Stimulated activated CD8-positive, alpha-beta memory T cell treated with anti-CD3 and anti-CD28 coated beads, Interleukin-15, amount 100 ng/mL, for 24 hours (primary cell): ENCODE measurements at places on chromosomes 1 and 21.

- DNase-seq, result no peak
Observed at GRCh38 chr1:47507881-47508701, 70.2 kb downstream of the FOXD2 start.

GRCh38 chr1:58436615-58437297 is 109.8 kb downstream of the OMA1 start:
- DNase-seq, result no peak

DNA sequence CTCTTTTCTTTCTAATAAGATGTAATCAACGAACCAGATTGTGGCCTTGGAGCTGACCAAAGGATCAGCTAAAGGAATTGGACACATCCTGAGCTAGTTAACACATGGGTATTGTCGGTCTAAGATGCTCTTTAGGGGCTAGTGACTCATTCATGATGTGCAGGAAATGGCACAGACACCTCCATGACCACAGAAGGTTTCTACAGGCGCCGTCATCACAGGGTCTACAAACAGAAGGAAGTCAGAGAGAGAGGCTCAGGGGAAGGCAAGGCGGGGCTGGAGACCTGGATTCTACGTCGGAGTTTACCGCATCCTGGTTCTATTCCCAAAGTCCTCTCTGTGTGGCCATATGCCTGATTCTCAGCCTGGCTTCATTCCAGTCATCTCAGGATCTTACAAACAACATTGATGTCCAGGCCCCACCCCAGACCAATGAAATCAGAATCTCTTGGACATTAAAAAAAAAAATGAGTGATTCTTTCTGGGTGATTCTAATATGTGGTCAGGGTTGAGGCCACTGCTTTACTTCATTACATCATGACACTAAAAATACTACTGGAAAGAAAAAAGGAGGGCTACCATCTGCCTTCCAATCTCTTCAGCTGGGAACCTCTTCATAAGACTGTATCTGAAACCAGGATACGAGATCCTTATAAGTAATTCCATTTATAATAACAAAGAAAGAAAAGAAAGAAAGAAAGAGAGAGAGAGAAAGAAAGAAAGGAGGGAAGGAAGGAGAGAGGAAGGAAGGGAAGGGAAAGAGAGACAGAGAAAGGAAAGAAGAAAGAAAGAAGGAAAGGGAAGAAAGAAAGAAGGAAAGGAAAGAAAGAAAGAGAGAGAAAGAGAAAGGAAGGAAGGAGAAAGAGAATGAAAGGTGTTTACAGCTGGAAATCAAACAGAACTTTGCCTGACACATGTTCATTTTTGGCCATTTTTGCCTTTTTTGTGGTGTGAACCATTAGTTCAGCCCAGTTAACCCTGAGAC is 11.6 kb upstream of the KCNJ15 start:
- peak; percentile 4 for DNase-seq

GRCh38 chr1:11391886-11392285 is 87.1 kb upstream of the DISP3 start:
- no peak for DNase-seq

- DNase-seq, result no peak
Observed at GRCh38 chr1:32885676-32886003, 651 bp upstream of the HPCA start.

DNA sequence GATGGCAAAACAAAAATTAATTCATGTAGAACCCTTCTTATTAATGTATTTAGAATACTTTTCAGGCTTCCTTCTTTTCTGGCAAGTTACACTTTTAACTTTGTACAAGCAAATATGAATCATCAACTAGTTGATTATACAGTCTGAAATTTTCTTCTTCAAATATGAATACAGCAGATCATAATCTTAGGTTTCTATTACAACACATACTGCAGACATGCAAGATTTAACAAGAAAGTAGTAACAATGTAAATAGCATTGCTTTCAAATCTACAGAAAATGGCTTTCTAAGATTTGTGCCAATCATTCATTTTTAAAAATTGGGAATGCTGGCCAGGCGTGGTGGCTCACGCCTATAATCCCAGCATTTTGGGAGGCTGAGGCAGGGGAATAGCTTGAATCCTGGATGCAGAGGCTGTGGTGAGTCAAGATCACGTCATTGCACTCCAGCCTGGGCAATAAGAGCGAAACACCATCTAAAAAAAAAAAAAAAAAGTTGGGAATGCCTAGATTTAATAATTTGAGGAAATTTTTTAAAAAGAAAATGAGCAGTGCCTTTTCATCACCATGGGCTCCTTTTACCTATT is 68.4 kb upstream of the DPYD start:
- no peak for DNase-seq

- no peak for DNase-seq
Observed at GRCh38 chr1:36697836-36698605, 215.3 kb upstream of the CSF3R start.

GRCh38 chr1:213605732-213606131 is 382.0 kb upstream of the PROX1 start:
- no peak for DNase-seq

DNA sequence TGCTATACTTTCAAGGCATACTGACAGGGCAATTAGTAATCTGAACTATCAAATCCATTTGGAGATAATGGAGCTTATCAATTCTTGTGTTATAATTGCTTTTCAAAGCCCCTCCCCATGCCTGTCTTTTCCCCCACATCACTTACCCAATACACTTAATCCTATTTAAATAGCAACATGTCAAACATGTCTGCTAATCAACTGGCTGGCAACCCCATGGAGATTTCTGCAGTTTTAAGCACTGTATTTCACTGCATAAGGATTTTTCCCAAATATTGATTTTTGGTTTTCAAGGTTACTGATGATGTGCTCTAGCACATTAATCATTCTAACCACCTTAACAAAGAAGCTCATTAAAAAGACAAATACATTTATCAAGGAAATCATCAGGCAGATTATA is 800.3 kb downstream of the PLA2G4A start:
- DNase-seq, result no peak

- no peak for DNase-seq
Observed at GRCh38 chr1:24968941-24969585, 39.0 kb upstream of the RUNX3 start.

- DNase-seq, result no peak
Observed at GRCh38 chr1:219066631-219067349, 106.9 kb upstream of the LYPLAL1 start.

GRCh38 chr1:77759071-77760028 is at the start of gene USP33:
Gene USP33, minus strand, starts transcription at chr1:77759852. Its CDS starts 18,155 bp downstream, at chr1:77741697.
- peak; percentile 80 for DNase-seq

GRCh38 chr1:218674280-218674773 is 329.2 kb downstream of the TGFB2 start:
- no peak for DNase-seq

GRCh38 chr1:113042285-113043143 is 30.5 kb upstream of the LRIG2 start:
- DNase-seq, result no peak

DNA sequence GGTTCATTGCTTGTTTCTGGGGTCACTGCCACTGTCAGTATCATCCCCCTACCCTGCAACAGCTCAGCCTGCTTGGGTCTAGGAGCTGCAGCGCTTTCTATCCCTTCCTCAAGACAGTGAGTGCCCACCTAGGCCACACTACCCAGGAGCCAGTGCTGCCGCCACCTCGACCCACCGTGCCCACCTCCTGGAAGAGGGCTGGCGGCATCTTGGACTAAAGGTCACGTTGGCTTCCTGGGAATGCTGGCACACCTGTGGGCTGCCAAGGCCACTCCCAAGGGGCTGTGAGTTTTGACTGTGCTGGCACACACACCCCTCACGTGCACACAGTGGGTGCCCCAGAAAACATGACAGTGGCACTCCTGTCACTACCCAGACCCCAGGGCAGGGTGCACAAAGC is 22.1 kb downstream of the CRYAA start:
- DNase-seq, result no peak

DNA sequence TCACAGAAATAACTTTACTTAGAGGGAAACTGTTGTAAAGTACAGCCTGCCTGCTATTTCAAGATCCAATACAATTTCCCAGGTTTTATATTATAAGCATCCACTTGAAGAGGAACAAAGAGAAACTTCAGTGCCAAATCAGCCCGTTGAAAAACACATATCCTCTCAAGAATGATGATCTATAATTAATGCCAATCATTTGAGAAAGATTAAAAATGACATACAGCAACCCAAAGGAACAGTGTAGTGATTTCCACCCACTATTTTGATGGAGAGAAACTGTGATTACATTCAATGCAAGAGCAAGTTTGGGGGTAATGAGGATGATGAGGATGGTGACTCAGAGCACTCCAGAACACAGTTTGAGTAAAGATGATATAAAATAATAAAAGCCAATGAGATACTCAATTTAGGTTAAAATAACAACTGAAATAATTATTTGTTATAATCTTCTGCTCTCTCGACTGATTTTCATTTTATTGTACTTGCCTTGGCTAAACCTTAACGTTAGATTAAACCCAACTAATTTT is 715.5 kb downstream of the NCAM2 start:
- DNase-seq, result no peak

GRCh38 chr1:183841550-183841949 is 36.6 kb downstream of the RGL1 start:
- DNase-seq, result no peak

- no peak for DNase-seq
Observed at GRCh38 chr1:228802386-228803220, 67.3 kb downstream of the RHOU start.

DNA sequence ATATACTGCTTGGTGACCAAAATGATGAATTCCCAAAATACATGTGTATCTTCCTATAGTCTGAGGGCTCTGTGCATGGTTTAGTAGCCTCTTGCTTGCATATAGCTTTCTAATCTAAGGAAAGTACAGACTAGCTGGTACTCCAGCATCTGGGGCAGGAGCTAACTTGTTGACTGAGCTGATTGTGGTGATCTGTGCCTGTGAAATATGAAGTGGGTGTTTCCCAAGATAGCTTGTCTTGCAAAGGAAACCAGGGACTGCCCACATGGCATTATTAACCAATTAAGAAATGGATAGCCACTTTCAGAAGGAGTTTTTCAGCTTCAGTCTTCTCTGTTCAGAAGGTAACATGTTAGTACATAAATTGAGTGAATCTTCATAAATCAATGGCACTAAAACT is 219.8 kb downstream of the NEGR1 start:
- DNase-seq, result no peak

DNA sequence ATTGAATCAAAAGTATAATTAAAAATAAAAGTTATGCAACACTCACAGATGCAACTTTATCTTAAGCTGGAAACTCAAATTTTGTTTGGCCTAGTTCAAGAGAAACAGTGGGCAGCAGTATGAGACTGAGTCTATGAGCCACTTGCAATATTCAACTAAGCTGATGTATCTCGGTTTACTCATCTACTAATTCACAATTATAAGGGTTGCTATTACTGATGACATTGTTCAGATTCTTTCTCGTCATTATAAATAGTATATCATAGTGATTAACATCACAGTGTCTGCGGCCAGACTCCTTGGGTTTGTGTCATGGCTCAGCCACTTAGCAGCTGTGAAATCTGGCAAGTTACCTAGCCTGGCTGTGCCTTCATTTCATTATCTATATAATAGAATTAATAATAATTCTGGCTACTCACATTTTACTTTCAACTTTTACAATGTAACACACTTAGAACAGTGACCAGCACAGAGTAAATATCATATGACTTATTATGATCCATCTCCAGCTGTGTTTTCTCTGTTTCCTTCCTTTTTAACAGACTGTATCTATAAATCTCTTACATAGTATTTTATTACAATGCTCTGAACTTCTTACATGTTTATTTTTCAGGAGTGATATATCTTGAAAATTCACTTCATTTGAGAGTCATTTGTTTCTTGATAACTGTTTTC is 194.3 kb upstream of the RGS18 start:
- DNase-seq, result no peak

- DNase-seq, result no peak
Observed at GRCh38 chr21:35475009-35475408, 425.9 kb upstream of the RUNX1 start.

GRCh38 chr1:241638099-241638682 is 2.0 kb downstream of the CHML start:
- no peak for DNase-seq

GRCh38 chr1:44300852-44301251 is 54.2 kb downstream of the ERI3 start:
- DNase-seq, result no peak
